Stimulated activated CD8-positive, alpha-beta memory T cell treated with anti-CD3 and anti-CD28 coated beads, Interleukin-12 subunit alpha, Interleukin-12 subunit beta, amount 100 ng/mL, for 1 hour (primary cell): ENCODE measurements at places on chromosomes 2 and 18.

- DNase-seq, result no peak
Measured at GRCh38 chr2:40396124-40396523, 55.8 kb downstream of the SLC8A1 start.

DNA sequence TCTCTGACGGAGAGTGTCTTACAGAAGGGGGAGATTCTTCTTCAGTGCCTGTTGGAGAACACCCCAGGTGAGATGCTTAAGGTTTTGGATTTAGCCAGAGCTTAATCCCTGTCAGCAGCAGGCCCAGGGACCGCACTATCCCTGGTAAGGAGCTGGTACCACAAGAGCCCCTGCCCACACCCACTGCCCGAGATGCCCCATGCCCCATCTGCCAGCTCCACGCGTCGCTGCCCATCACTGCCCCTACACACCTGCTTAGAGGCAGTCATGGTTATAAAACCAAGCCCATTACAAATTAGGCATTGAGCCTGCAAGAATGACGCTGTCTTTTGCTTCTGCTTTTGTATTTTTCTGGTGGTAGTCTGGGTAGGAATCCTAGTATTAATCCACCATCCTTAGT lies 21.7 kb downstream of the CEP68 start:
- no peak for DNase-seq

DNA sequence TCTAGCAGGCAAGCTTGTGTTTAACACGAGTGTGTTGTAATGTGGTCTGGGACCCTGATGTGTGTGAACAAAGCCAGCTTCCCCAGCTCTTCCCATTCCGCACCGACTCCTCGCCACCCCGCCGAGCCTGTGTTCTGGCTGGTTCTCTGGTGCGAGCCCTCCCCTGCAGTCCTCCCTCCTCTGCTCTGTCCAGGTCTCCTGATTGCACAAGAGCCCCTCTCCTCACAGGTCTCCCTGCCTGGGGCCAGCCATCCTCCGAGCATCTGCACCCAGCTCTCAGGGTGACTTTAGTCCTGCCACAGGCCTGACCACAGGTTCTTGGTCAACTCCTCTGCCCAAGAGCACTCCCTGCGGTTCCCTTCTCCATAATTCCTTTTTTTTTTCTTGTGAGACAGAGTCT lies 13.2 kb downstream of the SLC66A3 start:
- no peak for DNase-seq

- DNase-seq, result no peak
Measured at GRCh38 chr2:235088496-235088921, 136.7 kb downstream of the SH3BP4 start.

GRCh38 chr18:34730774-34731173 lies 20.7 kb downstream of the DTNA start:
- DNase-seq, result no peak

DNA sequence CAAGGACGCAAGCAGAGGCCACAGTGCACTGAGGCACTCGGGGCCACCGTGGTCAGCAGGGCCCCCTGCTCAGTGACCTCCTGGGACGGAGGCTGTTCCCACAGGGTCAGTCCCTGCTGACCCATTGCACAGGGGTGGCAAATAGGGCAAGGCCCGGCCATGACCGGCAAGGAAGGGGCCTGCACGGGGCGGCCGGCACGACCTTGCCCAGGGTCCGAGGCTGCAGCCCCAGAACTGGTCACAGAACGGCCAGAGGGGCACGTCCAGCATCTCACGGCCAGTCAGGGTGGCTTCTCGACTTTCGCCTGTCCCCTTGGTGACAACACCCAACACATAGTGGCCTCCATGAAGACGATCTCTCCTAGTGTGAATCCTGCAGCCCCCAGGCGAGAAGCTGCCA lies 27.6 kb upstream of the OTOS start:
- DNase-seq, result no peak

- no peak for DNase-seq
Measured at GRCh38 chr2:61993422-61994024, 88.0 kb downstream of the COMMD1 start.

GRCh38 chr18:2901423-2901985 lies 54.7 kb downstream of the EMILIN2 start:
- DNase-seq, result no peak

DNA sequence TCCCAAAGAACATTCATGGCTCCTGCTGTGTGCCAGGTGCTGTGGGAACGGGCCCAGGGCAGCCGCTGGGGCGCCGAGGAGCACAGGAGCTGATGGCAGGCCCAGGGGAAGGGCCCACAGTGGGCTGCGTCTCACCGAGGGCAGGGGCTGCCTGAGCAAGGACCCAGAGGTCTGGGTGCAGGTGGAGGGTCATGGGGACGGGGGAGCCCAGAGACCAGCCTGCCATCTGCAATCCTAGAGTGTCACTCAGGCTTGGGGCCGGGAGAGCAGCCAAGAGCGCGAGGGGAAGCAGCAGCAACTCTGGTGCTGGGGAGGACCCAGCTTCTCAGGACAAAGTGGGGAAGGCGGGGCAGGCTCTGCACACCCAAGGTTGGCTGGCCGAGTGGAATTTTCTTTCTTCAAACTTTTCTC lies 207.4 kb downstream of the HDAC4 start:
- DNase-seq, result no peak

GRCh38 chr18:12593866-12594265 lies 64.0 kb downstream of the SPIRE1 start:
- no peak for DNase-seq

DNA sequence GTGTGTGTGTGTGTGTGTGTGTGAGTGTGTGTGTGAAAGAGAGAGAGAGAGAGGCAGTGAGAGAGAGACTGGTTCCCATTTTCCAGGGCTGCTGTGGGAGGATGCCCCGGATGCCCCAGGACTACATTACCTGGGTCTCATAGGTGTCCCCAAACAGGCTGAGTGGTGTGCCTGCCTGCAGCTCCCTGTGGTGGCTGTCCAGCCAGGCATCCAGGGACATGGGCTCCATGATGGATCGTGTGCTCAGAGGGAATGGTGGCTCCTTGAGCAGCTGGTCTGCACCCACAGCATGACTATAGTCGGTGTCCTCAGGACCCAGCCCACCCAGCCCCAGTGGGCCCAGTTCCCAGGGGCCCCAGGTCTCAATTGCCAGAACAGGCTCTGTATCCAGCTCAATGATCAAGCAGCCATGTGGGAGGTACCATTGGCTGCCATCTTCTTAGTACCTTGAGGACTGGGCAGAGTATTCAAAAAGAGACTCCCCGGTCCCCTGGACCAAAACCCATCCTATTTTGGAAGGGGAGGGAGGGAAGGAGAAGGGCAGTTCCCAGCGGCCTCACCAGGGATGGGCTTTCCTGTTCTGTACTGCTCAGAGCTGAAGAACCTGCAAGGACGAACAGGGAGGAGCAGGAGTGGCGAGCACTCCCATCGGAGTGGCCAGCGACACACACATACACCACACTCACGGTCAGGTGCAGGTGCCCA lies 5.8 kb upstream of the OXER1 start:
- no peak for DNase-seq

GRCh38 chr2:45024600-45025291 lies 15.5 kb upstream of the SIX2 start:
- DNase-seq, result no peak

GRCh38 chr2:131030478-131030971 lies 62.7 kb downstream of the FAM168B start:
- no peak for DNase-seq

DNA sequence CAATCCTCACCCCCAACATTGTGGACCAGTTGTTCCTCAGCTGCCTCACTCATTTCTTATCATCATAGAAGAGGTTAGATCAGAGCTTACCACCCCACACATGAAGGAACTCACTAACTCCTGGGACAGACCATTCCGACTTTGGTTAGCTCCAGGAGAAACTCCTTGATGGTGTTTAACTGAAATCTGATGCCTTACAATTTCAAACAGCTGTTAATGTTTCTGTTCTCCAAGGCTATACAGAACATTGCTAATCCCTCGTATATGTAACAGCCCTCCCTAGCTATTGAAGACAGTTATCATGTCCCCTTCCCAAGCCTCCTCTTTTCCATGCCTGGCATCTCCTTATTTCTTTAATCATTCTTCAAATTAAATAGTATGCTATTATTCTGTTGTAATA lies 14.8 kb downstream of the ERBB4 start:
- DNase-seq, result no peak

DNA sequence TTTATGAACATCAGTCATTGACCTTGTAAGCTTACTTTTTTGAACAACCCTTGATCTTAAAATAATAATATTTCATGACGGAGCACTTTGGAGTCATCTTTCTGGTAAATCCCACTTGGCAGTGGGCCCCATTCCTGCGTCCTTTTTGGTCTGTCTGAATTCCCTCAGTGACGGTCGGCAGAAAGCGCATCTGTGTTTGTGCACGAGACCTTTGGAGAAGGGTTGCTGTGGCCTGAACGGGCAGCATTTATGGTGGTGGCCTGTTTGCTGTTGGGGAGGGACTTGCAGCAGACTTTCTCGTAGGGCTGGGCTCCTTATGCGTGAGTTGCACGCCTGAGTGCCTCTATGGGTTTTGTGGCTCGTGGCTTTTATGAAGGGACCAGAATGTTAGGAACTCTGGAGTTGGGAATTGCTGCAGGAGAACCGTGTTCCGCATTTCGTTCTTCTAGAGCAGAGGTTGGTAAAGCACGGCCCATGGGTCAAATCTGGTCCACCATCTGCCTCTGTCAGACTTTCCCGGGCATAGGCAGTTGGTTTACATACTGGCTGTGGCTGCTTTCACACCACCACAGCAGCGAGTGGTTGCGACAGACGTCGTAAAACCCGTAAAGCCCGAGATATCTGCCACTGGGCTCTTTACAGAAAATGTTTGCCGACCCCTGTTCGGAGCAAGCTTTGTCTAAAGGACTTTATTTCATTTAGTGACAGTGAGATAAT lies 30.8 kb downstream of the LPIN1 start:
- no peak for DNase-seq

DNA sequence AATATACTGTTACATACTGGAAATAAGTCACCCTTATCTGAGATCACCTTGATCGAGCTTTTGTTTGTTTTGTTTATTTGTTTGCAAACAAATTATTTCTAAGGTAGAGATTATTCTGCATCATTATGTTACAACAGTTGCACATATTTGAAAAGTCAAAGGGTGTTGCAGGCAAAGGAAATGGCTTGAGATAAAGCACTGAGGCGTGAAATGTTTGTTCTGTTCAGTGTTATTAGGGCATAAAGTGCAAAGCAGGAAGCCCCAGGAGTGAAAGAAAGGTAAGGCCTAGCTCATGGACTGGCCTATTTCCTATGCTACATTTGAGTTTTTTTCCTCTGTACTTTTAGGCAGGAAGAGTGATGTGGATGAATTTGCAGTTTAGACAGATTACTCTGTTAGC lies 1815.6 kb upstream of the LRRTM1 start:
- no peak for DNase-seq

- no peak for DNase-seq
Measured at GRCh38 chr2:207399301-207399700, 130.5 kb upstream of the CREB1 start.

DNA sequence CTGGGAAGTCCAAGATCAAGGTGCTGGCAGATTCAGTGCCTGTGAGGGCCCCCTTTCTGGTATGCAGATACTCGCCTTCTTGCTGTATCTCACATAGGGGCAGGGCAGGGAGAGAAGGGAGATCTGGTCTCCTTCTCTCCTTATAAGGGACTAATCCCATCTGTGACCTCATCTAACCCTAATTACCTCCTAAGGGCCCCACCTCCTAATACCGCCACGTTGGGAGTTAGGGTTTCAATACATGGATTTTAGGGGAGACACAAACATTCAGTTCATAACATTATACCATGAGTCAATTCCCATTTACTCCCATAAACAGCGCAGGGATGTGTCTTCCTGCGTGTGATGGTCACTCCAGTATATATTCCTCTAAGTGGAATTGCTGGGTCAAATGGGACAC lies 73.8 kb upstream of the TXNDC2 start:
- no peak for DNase-seq

DNA sequence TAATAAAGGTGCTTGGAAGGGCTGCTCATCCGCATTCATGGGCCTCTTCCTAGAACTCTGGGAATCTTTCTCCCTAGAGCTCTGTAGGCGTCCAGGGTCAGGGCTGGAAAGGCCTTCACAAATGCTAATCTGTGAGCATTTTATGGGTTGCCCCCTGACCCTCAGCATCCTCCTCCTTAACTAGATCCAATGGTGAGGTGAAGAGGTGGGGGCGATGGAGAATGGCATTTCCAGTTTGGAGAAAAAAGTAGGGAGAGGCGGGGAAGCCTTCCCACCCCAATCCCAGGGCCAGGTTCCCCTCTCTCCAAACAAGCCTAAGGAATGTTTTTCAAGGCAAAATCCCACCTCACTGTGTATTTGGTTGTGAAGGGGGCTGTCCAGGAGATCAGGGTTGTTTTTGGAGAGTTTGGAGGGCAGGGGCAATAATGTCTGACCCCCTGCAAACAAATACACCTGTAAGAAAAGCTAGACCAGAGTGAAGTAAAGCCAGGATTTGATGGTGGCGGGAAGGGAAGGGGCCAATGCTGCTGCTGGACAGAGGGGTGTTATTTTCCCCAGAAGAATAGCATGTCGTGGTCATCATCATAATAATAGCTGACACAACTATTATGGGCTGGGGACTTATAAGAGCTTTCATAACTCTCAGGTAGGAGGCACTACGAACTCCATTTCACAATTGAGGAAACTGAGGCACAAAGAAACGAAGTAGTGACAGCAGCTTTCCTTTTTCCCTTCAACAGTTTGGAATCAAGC lies 1.4 kb upstream of the MYCN start:
- DNase-seq, result no peak

DNA sequence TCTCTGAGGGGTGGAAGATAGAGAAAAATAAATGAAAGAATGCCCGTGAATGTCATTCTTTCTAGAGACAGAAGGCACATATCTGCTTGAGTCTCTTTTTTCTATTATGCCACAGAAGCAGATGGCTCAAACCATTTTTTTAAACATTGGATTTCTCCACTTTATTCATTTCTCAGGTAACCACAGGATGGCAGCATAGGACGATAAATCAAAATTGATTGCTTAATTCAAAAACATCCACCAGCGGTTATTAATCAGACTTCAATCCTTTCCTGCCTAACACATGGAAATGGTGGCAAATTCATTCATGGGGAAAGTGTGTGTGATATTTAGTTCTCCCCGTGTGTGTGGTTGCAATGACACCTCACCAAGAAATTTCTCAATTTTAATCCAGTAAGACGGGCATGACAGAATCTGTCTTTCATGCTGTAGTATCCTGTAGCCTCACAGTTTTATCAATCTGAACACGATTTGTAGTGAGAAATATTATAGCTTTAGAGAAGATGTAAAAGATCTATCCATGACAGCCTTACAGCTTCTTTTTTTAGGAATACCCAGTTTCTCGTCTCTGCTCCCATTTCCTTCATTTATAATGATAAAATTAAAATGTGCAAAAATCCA lies 72.2 kb downstream of the DSC3 start:
- DNase-seq, result no peak

GRCh38 chr2:151845884-151846283 lies 17.7 kb upstream of the ARL5A start:
- DNase-seq, result no peak

GRCh38 chr2:126881591-126881990 lies 17.1 kb upstream of the TEX51 start:
- no peak for DNase-seq

- no peak for DNase-seq
Measured at GRCh38 chr18:57121542-57122112, 25.3 kb upstream of the BOD1L2 start.
